Activated CD8-positive, alpha-beta memory T cell treated with anti-CD3 and anti-CD28 coated beads for 1 hour (primary cell): ENCODE measurements at places on chromosomes 2 and 18.
A peak's percentile ranks its signal among the peaks of the same experiment; 100 is the strongest.

DNA sequence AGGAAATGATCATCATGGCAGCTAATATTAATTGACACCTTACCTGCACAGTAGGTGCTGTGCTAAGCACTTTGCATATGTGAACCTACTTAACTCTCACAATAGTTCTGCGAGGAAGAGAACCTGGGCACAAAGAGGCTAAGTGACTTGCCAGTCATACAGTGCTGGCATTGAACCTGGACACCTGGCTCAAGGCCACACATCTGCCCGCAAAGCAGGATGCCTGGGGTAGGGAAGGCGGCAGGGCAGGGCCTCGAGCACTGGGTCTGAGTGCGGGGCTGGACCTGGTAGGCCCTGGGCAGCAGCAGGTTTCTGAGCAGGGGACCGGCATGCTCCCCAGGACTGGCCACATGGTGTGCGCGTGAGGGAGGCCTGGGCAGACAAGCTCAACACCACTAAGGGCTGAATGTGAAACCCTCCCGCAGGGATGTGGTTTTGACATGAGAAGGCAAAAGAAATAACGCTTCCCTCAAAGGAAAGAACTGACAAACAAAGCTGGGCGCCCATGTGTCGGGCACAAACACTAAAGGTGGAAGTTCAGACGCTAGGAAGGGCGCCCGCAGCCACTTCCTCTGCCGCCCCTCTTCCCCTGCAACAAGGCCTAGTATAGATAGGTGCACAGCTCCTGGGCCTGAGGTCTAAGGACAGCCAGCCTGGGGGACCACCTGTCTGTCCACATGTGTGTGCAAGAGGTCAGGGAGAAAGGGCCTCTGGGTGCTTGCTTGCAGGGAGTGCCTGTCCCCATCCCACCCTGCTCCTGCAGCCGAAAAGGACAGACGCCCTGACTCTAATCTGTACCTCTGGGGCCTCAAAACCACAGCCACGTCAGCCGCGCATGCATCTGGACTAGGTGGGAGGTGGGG, 92.5 kb downstream of the ZFP36L2 start:
- DNase-seq = peak; percentile 68

GRCh38 chr2:220489121-220489520, 861.7 kb downstream of the SLC4A3 start:
- DNase-seq = no peak

DNA sequence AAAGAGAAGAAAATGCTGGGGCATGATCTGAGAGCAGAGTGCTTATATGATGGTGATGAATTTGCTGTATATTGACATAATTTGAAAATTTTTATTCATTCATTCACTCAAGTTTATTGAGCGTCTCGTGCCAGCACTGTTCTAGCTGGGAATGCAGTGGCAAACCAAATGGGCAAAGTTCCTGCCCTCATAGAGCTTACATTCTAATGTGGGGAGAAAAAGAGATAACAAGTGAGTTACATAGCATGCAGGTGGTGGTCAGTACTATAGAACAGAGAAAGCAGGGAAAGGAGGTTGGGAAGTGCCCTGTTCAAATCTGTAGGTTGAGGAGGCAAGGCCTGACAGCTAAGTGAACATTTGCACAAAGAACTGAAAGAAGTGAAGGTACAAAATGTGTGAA, 4.3 kb downstream of the CEP192 start:
- DNase-seq = no peak

DNA sequence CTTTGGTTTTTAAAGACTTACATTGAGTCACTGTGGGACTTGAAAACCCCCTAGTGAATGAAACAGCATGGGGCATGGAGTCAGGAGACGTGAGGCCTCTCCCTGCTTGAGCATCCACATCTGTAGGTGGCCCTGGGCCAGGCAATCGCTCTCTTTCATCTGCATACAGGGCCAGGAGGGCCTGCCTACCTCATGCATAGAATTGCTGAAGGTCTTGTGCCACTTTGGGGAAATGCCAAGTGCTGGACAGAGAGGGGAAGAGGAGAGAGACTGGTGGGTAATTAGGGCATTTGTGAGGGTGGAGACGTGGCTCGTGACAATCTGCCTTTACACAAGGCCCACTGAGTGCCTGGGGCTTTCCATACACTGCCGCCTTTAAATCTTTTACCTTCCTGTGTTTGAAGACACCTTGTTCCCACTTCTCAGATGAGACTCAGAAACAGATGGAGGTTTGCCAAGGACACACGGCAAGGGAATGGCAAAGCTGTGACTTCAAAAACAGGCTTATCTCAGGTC, 322.2 kb upstream of the HS6ST1 start:
- no peak for DNase-seq

DNA sequence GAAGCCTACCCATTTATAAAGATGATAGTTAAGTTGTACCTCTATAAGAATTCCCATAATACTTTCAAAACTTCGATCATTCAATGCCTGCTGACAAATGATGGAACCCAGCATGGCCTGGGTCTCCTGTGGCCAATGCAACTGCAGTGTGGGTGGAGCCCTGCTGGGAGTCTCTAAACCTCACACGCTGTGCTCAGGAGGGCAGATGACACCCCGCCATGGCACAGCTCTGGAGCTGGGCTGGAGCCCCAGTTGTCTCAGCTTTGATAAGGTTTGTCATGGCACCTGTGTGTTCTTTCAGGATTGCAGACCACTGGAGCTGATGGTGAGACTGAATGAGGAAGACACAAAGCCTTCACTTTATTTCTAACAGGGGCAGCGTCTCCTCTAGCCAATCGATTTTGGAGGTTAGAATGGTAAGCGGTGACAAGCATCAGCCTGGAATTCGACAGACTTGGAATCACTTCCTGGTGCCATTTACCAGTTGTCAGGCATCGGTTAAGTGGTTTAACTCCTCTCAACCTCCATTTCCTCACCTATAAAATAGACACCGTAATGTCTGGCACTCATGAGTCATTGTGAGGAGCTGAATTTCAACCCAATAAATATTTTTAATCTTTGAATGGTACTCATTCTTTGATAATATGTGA, 383.6 kb upstream of the SALL3 start:
- no peak for DNase-seq

GRCh38 chr2:8259106-8259840, 422.6 kb upstream of the ID2 start:
- DNase-seq = no peak

DNA sequence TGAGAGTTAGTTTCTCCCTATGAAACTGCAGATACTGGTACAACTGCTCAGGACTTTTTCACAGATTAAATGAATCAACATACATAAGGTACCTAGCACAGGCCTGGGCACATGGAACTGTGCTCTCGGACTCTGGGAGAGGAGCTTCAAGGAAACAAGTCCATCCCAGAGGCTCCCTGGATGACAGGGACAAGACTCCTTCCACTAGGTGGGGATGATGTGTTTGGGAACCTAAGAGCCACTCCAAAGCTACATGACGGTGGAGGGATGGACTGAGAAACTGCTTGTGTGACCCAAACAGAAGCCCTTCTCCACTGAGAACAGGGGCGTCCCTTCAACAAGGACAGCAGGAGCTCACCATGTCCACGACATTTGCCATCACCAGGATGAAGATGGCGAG, 37.1 kb downstream of the CENPO start:
- DNase-seq = no peak

- DNase-seq = no peak
Measured at GRCh38 chr2:105413206-105413605, 14.4 kb upstream of the FHL2 start.

GRCh38 chr2:224016963-224017362, 22.1 kb downstream of the SERPINE2 start:
- DNase-seq = no peak

- no peak for DNase-seq
Measured at GRCh38 chr2:144198116-144198515, 321.8 kb downstream of the ZEB2 start.

GRCh38 chr2:232541195-232541960, 1.9 kb downstream of the CHRNG start:
- DNase-seq = no peak

DNA sequence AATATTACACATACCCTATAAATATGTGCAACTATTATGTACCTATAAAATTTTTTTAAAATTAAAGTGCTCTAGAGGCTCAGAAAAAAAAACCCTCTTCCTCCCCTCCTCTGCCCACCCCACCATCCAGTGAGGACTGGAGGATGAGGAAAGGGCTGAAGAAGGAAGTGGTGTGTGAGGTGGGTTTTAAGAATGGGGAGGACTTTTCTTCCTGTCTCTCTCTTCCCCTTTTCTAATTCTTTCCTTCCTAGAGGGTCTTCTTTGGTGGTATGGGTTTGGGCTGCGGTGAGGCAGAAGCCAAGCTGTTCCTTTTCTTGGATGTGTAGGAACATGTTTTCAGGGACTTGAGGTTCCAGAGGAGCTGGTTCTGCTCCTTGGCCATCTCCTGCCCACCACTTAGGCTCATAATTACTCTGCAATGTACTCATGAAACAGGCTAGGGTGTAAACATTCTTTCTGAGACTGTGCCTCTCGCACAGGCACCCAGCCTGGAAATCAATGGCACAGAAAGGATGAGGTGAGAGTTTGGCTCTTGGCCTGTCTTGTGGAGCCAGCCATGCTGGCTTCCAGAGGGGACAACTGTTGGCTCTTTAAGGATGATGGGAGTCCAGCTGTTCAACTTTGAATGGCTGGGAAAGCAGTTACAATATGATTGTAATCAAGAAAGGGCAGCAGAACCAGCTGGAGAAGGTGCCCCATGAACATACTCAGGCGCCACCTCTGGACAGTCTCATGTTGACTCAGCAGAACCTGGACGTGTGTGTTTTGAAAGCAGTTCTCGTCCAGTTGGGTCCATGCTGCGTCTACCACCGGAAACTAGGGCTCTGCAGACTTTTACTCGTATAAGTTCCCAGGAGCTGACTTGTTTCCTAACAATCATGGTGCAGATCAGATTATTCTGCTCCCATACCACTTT, 38.3 kb downstream of the IL1RL2 start:
- DNase-seq = no peak

DNA sequence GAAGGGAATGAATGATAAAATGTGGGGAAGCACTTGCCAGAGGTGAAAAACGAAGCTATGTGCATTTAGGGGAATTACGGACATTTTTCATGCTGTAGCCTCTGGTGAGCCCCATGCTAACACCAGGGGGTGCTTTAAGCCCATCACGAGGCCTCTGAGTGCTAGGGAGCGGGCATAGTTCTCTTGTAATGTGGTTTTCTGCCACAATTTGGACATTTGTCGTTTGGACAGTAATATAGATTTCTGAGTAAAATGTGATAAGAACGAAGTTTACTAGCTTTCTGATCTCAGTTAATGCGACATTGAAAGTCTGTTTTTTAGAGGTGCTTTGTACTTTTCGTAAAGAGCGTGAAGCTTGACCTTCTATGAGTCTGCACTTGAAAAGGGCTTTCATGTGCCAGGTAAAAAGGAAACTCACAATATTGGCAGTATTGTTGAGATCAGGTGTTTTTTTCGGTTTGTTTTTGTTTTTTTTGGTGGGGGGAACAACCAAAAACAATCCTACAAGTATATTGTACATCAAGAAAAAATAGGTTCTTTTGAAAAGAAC, 50.6 kb downstream of the TRAF3IP1 start:
- peak; percentile 16 for DNase-seq

GRCh38 chr2:7785700-7786099, 868.5 kb downstream of the RNF144A start:
- DNase-seq = no peak

- peak; percentile 32 for DNase-seq
Measured at GRCh38 chr18:813172-814071, 1.4 kb upstream of the YES1 start.

GRCh38 chr2:96163768-96164429, 18.7 kb upstream of the DUSP2 start:
- peak; percentile 47 for DNase-seq

DNA sequence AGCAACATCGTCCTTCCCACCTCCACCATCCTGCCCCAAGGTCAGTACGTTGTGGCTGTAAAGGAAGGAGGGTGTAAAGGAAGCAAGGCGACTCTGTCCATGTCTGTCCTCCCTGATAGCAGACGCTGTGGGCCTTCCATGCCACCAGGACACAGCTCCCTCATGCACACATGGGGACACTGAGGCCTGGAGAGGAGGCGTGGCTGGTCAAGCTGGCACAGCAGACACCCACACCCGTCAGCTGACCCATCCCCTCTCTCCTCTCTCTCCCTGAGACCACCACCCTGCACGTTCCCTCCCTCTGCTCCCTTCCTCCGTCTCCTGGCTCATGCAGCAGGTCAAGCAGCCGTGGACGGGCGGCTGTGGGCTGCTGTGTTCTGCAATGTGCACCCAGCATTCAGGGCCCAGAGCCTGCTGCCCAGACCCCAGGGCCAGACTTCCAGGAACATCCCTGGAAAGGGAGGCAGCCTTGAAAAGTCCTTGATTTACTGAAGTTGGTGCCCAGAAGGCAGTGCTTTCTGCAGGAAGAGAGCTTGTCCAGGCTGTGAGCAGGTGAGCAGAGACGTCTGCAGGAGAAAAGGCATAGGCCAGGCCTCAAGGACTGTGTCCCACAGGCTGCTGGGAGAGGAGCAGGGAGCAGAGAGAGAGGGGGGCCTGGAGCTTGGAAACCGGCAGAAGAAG, 133.6 kb downstream of the DDX1 start:
- no peak for DNase-seq

- DNase-seq = no peak
Measured at GRCh38 chr2:4354678-4355077, 651.3 kb downstream of the DCDC2C start.

- DNase-seq = no peak
Measured at GRCh38 chr2:184004948-184005672, 593.2 kb upstream of the ZNF804A start.

DNA sequence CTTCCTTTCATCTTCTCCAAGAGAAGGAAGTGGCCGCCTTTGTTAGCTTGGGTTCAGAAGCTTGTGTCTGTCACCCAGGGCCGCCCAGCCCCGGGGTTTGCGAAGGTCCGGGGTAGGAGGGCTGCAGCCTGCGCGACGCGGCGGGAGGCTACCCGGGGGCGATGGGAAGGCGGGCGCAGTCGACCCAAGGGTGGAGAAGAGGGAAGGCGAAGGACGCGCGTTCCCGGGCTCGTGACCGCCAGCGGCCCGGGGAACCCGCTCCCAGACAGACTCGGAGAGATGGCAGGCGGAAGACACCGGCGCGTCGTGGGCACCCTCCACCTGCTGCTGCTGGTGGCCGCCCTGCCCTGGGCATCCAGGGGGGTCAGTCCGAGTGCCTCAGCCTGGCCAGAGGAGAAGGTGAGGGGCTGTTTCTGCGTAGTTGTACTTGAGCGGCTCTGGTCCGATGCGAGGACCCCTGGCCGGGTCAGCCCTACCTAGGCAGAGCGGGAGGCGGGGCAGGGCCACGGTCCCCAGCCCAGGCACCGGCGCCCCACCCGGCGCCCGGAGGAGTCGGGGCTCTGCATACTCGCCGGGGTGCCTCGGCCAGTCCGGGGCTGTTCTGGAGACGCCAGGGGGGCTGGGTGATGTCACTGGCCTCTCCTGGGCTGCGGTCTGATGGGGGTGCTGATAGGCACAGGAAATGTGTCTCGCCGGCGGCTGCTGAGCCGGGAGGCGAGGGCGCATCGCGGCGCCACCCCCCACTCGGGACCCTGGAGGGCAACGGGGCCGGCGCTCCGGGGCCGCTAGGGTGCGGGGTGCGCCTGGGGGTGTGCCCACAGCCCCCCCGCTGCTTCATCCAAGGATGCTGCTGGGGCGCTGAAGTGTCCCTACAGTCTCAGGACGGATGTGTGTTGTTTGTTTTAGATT, at the start of gene QPCT:
Gene QPCT (plus strand): TSS at position 178 of the 909 bp plus-strand sequence. CDS start 102 bp downstream, at position 280.
- DNase-seq = peak; percentile 54

GRCh38 chr18:13530033-13530878, 196.1 kb downstream of the FAM210A start:
- DNase-seq = no peak
